ENCODE measurements at places on chromosomes 7 and 10. TPM values are rescaled to one million over a fixed set of nuclear protein-coding genes. Genes with fewer than 3 reads are reported as not detected.

DNA sequence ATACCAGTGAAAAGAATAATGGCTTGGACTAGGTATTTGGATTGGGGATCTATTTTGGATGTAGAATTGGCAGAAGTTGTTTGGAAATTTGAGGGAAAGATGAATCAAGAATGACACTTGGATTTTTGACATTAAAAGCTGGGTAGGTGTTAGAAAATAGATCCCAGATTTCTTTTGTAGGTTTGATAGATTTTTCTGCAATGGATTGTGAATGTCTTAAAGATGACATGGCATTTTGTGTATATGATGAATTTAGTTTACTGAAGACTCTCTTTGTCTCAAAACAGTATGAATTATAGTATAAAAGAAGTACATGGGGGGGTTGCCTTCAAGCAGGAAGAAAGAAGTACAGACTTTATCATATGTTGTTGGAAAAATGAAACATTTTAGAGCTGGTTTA, 75.8 kb downstream of the MPLKIP start:
- DNase-seq = no peak

- no peak for DNase-seq
Measured at GRCh38 chr10:4242561-4243035, 457.6 kb upstream of the KLF6 start.

DNA sequence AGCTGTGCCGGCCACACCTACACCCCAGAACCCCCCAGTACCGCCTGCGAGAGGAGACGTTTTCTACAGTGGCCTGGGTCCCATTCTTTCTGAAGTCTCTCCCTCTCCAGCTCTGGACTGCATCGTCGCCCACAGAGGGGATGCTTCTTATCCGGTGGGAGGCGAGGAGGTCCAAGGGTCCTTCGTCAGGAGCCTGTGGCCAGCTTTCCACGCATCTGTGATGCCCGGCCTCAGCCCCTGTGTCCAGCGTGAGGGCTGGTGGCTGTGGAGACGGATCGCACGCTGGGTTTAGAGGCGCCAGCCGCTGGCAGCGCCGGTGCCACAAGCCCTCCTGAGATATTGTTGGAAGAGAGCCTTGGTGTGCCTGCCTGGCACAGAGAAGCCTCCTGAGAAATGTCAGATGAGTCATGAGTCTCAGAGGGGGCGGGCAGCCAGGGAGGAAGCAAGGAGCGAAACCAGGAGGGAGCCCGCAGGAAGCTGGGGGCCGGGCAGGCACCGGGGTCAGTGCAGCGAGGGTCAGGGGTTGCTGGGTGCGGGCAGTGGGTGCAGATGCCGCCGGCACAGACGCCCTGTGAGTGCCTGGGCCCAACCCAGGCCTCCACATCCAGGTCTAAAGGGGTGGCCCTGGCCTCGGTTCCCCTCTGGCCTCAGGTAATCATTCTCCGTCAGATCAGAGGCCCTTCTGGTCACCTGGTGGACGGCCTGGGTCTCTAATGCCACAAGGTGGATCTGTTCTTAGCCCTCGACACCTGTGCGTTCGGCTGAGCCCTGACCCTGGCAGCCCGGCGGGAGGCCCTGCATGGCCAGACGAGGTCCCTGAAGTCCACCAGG, 86.0 kb upstream of the DIP2C start:
- no peak for DNase-seq

- DNase-seq = peak; percentile 17
Measured at GRCh38 chr10:15824498-15824897, 35.8 kb downstream of the MINDY3 start.

- DNase-seq = no peak
Measured at GRCh38 chr7:2985866-2986265, 57.8 kb downstream of the CARD11 start.

GRCh38 chr10:89029785-89030437, 39.3 kb downstream of the FAS start:
- DNase-seq = peak; percentile 65

DNA sequence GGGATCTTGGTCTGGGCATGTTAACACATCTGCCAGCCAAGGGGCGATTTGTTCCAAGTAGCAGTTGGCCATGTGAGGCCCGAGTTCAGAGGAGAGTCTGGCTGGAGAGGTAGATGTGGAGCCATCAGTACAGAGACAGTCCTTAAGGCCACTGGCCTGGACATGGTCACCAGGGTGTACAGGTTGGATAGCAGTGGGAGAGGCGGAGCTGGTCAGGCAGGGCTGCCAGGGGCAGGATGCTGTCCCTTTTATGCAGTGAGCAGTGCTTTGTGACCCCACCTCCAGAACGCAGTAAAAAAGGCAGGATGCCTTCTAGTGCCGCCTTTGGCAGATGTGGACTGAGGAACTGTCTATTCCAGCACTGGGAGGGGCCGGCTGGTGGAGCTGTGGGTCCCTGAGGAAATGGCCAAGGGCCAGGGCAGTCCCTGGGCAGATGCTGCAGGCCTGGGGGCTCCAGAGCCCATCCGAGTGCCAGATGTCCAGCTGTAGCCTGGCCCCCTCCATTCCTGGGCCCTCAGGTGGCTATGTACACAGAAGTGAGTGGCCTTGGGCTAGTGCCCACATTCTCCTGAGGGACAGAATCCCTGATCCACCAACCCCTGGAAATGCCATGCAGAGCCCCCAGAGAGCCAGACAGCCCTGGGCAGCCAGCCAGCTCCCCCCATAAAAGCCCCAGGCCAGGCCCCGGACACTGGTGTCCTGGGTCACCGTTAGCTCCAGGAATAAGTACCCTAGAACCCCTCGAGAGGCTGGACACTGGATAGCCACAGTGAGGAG, 17.2 kb upstream of the MYL7 start:
- no peak for DNase-seq

- no peak for DNase-seq
Measured at GRCh38 chr10:33045421-33045820, 87.4 kb upstream of the ITGB1 start.

- DNase-seq = no peak
Measured at GRCh38 chr7:155431231-155431630, 26.7 kb upstream of the EN2 start.

DNA sequence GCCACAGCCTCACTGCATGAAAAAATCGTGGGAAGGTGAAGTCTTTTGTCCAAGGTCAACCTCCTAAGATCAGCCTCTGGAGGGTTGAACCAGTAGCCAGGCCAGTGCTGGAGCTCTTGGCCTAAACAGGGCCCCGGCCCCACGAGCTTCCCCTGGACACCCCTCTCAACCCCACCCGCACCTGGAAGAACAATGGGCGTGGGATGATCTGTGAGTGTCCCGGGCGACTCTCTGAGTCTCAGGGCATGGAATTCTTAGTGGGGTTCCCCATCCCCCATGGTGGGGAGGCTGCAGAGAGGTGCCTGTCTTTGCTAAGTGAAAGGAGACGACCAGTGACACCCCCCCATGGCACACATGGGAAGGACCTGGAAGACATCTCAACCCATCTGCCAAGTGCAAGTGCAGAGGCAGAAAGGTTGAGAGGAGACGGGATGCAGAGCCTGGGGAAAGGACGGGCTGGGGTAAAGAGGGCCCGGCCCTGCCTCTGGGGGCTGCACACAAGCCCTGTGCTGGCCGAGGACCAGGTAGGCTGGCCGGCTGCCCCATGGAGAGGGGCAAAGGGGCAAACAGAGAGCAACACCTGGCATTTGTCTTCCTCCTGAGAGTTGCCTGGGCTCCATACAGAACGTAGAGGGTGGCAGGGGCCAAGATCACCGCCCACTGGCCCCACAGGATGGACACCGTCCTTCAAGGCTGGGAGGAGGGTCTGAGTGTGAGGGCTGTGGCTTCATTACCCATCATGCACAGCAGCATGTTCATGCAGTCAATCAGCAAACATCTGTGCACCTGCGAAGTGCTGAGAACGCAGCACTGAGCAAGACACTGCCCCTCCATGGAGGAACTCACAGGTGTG, 163.0 kb upstream of the PPP2R2D start:
- DNase-seq = no peak

DNA sequence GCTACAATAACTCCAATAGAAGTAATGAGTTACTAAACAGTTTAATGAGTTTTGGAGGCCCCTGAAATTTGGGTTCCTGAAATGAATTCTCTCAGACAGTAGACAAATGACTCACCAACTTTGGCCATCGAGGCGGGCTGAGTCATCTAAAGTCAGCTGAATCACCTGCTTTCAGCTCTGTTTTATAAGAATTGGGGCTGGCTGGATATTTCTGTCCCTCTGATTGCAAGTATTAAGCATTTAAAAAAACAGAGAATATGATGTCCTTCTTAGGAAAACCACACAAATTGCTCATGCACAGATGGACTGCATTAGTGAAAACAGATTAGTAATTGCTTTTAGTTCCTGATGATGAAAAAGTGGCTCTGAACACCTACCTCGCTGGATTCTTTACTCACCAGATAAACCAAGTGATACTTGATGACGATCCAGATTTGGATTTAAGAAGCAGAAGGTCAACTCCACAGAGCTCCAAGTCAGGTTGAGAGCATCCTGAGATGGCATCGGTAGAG, 59.1 kb downstream of the ZNF365 start:
- no peak for DNase-seq

GRCh38 chr10:60175441-60175971, 214.2 kb downstream of the ANK3 start:
- no peak for DNase-seq

DNA sequence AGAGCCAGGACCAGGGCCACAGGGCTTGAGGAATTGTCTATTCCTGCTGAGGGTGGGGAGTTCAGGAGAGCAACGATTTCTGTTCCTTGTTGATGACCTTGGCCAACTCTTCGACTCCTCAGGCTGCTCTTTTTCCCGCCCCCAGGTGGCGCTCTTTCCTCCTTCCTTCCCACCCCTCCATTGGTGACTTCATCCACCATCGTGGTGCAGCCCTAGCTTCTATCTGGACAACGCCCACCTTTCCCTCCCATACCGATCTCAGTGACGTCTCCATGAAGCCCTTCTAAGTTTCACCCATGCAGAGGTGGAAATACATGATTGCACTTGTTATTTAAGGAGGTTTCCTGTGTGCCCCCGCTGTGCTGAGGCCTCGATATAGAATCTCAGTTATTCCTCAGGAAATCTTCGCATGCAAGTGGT, 22.1 kb upstream of the CARD11 start:
- DNase-seq = no peak

- DNase-seq = no peak
Measured at GRCh38 chr7:50837965-50838364, 55.3 kb upstream of the GRB10 start.

- no peak for DNase-seq
Measured at GRCh38 chr7:2585446-2585845, 26.7 kb downstream of the IQCE start.

- DNase-seq = no peak
Measured at GRCh38 chr10:43188702-43189101, 50.5 kb downstream of the CSGALNACT2 start.

DNA sequence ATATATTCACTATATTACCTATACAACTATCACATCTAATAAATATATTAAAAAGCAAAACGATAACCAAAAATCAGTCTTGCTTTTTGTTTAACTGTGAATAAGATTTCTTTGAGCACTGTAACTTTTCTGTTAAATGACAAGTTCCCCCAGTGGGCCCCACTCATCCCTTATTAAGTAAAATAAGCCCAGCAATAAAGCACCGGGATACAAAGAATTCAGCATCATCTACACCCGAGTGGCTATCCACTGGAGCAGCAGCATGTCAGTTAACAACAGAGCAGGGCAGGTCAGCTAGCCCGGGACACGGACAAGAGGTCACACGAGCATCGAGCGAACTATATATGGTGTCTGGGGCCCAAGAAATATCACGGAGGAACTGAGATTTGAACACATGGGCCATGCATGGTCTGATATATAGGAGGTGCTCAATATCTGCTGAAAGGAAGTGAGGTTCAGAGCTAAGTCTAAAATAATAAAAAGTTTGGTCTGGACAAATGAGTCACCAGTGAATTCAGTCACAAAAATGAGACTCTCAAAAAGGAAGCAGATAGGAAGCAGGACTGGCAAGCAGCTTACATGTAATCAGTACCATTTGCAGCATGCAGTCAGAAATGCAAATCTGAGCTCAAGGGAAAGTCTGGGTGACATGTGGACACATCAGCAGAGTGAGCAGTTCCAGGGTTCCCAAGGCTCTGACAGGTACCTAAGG, 4.1 kb downstream of the ERCC6 start:
- DNase-seq = no peak

- DNase-seq = no peak
Measured at GRCh38 chr7:149050941-149051340, 22.6 kb upstream of the PDIA4 start.

DNA sequence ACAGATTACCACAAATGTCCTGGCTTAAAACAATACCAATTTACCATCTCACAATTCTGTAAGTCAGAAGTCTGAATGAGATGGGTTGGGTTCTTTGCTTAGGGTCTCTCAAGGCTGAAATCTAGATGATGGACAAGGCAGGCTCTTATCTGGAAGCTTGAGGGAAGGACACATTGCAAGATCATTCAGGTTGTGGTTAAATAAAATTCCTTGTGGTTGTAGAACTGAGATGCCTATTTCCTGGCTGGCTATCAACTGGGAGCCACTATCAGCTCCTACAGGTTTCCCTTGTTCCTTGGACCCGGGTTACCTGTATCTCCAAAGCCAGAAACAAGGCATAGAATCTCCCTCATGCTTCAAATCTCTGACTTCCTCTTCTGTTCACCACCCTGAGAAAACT, 148.4 kb downstream of the MDFIC start:
- no peak for DNase-seq

DNA sequence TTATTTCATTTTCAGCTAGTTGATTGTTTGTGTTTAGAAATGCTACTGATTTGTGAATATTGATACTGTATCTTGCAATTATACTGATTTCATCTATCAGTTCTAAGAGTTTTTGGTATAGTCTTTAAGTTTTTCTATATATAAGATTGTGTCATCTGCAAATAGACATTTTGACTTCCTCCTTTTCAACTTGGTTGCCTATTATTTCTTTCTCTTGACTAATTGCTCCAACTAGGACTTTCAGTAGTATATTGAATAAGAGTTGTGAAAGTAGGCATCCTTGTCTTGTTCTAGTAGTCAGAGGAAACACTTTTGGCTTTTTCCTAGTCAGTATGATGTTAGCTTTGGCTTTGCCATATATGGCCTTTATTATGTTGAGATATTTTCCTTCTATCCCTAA, 20.4 kb downstream of the PHTF2 start:
- no peak for DNase-seq

DNA sequence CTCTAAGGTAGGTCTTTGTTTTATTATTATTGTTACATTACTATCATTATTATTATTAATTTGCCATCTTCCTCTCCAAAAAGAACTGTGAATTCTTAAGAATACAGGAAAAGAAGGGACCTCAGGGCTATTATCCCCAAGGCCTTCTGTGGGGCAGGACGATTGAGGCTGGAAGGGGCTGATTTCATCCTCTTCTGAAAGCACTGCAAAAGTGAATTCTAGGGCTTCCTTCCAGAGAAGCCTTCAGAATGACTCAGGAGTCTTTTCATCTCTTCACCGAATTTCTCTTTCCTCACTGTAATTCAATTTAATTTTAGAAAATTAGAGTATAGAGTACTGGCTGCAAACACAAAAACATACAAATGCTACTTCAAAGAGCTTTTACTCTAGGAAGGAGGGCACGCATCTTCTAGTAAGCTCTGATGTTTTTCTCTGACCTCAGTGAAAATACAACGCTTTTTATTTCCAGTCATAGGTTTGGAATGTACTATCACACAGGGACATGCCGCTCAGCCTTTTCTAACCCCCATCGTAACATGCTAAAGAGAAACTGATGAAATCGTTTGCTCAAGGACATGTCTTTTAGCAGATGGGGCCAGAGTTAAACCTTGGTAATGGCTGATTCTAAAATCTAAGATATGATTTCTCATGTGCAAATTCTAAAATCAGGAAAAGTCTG, 280.2 kb upstream of the PITRM1 start:
- no peak for DNase-seq

GRCh38 chr10:106897719-106898118, 266.8 kb downstream of the SORCS1 start:
- no peak for DNase-seq

COX15 gene
- polyA plus RNA-seq = 33.2 TPM

UPK3B gene
- polyA plus RNA-seq = 0.26 TPM

XRCC2 gene
- 3.2 TPM for polyA plus RNA-seq

TCAF2 gene
- 22.4 TPM for polyA plus RNA-seq
